ENCODE measurements at places on chromosomes 7 and 10. TPM values are rescaled to one million over a fixed set of nuclear protein-coding genes. Genes with fewer than 3 reads are reported as not detected.

DNA sequence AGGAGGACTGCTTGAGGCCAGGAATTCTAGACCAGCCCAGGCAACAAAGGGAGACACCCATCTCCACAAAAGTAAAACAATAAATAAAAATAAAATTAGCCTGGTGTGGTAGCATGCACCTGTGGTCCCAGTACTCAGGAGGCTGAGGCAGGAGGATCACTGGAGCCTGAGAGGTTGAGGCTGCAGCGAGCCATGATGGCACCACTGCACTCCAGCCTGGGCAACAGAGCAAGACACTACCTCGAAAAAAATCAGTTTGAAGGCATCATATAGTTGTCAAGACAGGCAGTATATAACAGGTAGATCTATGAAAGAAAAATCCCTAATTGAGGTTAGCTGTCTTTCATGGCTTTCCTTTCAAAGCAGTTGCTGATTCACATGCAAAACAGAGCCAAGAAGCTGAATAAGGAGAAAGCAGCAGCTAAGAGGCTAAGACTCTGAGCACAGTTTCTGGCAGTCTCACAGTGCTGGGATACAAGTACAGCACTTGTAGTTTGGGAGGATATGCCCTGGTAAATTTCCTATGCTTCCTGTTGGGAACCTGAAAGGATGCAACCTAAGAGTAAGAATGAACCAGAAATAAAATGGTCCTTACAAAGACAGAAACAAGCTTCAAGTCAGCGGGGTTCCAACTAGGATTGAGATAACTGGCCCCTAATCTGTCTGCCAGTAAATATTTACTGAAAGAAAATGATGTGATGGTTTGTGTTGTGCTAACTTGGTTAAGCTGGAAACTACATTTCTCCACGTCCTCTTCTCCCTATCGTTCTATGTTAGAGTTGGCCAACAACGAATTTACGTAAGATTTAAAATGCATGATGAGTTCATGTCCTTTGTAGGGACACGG, 368.5 kb upstream of the HPS1 start:
- DNase-seq = no peak

Gene HTR7
- total RNA-seq = 1.2 TPM

DNA sequence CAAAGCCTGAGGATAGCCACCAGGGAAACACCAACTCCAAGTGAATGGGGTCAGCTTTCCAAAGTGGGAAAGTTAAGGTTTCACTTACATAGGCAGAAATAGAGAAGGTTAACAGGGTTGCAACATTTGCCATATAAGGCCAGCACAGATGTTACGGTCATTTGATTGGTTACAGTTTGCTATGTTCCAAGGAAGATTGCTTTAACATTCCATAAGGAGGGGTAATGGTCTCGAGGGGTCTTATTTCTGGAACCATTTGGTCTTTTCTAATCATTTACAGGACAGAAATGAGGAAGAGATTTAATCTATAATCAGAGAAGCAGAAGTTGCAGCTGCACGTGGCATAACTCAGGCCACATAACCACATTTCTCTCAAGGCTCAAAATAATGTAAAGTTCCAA, 679.4 kb upstream of the C7orf33 start:
- DNase-seq = no peak

DNA sequence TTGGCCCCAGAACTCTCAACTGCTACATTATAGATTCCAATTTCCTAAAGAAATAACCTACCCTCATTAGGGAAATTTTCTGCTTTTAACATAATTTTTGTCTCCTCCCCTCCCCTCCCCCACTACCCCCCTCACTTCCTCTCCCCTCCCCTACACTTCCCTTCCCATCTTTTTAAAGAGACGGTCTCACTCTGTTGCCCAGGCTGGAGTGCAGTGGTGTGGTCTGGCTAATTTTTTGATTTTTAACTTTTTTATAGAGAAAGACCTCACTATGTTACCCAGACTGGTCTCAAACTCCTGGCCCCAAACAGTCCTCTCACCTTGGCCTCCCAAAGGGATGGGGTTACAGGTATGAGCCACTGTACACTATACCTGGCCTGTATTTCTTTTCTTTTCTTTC, 30.5 kb upstream of the C1GALT1 start:
- no peak for DNase-seq

DNA sequence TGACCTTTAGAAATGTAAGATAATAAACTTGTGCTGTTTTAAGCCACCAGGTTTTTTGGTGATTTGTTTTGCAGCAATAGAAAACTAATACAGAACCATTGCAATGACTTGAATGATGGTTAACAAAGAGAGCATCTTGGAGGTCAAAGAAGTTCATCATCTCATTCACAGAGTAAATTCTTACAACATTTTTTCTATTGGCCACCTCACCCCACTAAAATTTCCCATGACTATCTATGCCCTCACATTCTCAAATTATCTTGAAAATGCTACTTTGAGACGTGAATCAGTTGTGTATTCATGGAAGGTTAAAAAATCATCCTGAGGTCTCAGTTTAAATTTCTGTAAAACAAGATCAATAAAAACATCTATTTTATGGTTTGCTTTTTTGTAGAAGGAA, 754.2 kb downstream of the SORCS1 start:
- peak; percentile 26 for DNase-seq

DNA sequence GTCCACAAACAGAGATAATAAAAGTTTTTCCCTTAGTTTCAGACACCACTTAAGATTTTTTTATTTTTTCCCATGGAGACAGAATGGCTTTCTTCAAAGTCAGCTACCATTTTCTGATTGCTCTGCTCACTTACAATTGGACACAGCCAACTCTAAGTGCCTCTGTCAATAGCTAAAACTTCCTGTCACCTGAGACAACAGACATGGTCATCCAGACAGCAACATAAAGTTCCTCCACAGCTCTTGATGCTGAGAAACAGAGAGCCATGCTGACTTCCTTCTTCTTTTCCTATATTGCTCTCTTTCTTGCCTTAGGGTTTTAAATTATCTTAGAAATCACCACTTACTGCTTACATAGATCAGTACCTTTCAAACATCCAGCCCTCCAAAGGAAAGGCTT, 12.0 kb downstream of the ZNF800 start:
- no peak for DNase-seq

Gene STRIP2
- total RNA-seq = 2.2 TPM

- DNase-seq = no peak
These were observed 385.8 kb upstream of the SMIM30 start for GRCh38 chr7:113504142-113504541.

Gene TCF7L2
- 6.2 TPM for total RNA-seq

Gene PNLIPRP3
- total RNA-seq = not detected

Data from GM23248 (cell line).